Activated CD4-positive, alpha-beta memory T cell treated with anti-CD3 and anti-CD28 coated beads for 36 hours (primary cell): ENCODE measurements at places on chromosomes 4 and X. TPM values are rescaled to one million over a fixed set of nuclear protein-coding genes. Genes with fewer than 3 reads are reported as not detected.
A peak's percentile ranks its signal among the peaks of the same experiment; 100 is the strongest.

The WDR44 gene
- 9.2 TPM for total RNA-seq

The DDX60 gene
- total RNA-seq: 28.9 TPM

The PABPC1L2B gene
- total RNA-seq: not detected

The ARSH gene
- total RNA-seq: not detected

The DCAF12L2 gene
- total RNA-seq: not detected

The USP27X gene
- total RNA-seq: 2.0 TPM

DNA sequence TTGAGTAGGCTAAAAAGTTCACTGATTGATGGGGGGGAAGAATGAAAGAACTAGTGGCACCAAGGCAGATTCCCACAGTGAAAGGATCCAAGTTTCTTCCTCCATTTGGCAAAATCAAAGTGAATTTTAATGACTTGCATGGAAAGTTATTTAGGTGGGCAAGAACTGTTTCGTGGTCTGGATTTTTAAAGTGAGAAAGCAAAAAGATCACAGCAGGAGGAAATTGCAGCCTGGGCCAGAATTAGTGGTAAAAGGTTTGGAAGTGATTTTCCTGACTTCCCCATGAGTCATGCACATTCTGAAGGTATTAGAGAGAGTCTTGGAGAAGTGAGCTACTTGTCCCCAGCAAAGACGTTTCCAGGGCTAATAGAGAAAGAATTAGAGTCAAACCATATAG is 207.8 kb downstream of the ANTXR2 start:
- no peak for DNase-seq

GRCh38 chrX:40146262-40147125 is 48.7 kb upstream of the BCOR start:
- peak; percentile 46 for DNase-seq

DNA sequence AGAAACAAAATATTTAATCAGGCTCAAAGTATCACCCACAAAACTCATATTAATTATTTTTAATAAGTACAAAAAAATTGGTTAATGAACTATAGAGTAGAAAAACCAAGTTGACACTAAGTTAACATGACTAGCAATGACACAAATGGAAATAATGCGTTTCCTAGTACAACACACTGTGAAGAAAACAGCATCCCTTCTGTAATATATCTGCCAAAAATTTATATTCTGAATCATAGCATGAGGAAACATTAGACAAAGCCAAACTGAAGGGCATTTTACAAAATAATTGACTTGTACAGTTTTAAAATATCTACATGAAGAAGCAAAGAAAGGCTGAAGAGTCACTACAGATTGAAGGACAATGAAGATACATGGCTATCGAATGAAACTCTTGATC is 477.6 kb upstream of the INTU start:
- no peak for DNase-seq

DNA sequence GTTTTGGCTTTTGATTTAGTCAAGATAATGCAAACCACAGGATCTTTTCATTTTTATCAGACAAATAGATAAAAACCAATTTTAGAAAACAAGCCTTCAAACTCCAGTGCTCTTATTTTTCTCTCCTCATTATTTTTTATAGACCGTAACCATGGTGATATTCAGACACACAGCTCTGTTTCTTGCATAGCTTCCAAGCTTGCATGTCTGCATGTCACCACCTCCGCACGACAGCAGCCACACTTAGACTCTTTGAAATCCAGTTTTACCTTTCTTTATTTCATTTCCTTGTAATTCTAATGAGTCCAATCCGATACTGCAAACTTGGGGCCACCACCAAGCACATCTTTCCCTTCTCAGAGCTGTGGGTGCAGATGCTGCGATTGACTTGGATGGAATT is 94.3 kb upstream of the GPM6A start:
- DNase-seq: no peak

GRCh38 chr4:1533501-1534064 is 127.3 kb upstream of the NKX1-1 start:
- DNase-seq: no peak

DNA sequence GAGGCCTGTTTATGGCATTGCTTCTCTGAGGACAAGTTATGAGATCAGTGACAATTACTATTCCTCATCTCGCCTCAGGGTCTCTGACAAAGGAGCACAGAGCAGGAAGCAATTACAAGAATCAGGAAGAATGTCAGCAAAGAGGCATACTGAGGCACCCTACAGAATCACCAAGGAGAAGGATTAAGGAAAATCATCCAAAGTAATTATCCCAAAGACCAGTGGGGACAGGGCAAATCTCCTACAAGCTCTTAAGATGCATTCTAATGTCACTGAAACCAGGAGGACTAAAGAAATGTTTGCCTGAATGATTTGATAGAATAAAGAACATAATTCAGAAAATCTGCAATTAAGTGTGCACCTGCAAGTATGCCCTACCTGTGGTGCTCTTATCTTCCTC is 206.2 kb downstream of the RCHY1 start:
- no peak for DNase-seq

GRCh38 chr4:166501941-166502382 is 628.9 kb downstream of the TLL1 start:
- DNase-seq: no peak

DNA sequence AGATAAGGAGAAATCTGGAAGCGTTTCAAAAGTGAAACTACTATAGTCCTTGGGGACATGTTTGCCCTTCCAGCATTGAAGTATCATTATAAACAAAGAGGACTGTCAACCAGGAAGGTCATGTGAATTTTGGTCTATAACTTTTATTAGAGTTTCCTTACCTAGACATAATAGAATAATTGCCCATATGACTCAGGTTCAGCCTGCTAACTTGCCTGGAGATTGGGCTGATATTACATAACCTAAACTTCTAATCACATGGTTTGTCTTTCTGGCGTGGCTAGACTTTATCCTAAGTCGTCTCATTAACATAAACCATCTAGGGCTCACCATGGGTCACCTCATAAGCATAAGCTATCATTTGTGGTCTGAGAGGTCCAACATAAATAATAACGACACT is 775.9 kb downstream of the CENPC start:
- DNase-seq: no peak

DNA sequence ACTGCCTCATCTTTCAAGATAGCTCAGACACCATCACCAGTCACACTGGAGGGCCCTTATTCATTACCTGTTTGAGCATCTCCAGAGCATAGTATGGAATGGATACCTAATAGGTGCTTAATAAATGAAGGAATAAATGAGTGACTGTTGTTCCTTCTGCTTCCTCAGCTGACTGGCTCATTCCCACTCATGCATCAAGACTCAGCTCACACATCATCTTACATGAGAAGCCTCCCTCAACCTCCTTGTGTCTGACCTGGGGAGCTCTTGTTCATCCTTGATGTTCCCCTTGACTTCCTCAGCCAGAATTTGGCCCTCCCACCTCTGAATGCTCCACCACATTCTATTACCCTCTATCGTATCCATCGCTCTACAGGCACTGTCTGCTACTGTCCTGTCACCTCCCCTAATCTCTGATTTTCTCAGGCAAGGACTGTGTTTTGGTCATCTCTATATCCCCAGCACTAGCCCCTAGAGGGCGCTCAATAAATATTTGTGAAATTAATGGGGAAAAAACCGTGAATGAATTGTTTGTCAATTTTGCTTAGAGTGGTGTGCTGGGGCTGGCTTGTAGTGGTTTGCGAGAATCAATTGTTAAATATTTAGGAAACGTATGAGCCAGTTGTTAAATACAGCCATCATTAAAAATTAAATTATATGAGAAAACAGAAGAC is 88.3 kb downstream of the NHSL2 start:
- DNase-seq: peak; percentile 29

GRCh38 chrX:11739776-11740175 is 18.3 kb upstream of the MSL3 start:
- peak; percentile 11 for DNase-seq
